NCI-H1694 treated with DMSO at 0.1 percent for 48 hours (cell line): ENCODE measurements at places on chromosomes 4 and X.

GRCh38 chr4:22573198-22573597, 57.3 kb upstream of the ADGRA3 start:
- DNase-seq = no peak

DNA sequence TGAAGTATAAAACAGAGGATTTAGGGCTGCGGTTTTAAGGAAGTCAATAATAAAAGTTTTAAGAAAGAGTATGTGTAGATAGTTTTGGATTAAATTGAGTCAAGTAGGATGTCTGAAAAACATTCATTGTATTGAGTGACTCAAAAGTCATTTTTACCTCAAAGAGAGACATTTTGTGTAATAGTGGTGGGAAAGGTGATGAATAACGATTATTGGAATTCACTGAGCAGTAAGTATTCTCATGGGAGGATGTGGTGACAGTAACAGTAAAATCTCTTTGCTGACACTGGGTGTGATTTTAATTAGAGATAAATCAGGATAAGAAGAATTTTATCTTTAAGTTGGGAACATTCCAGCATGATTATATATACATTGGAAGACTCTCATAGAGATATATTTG, 233.6 kb downstream of the PDHA2 start:
- no peak for DNase-seq

DNA sequence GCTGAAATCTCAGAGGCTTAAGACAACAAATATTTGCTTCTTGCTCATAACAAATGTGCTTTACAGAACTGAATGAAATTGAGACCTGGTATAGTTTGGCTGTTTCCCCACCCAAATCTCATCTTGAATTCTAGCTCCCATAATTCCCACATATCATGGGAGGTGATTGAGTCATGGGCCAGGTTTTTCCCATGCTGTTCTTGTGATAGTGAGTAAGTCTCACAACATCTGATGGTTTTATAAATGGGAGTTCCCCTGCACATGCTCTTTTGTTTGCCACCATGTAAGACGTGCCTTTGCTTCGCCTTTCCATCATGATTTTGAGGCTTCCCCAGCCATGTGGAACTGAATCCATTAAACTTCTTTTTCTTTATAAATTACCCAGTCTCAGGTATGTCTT, 221.1 kb upstream of the DIPK2B start:
- no peak for DNase-seq

GRCh38 chr4:184103527-184104264, 114.0 kb downstream of the ENPP6 start:
- no peak for DNase-seq

DNA sequence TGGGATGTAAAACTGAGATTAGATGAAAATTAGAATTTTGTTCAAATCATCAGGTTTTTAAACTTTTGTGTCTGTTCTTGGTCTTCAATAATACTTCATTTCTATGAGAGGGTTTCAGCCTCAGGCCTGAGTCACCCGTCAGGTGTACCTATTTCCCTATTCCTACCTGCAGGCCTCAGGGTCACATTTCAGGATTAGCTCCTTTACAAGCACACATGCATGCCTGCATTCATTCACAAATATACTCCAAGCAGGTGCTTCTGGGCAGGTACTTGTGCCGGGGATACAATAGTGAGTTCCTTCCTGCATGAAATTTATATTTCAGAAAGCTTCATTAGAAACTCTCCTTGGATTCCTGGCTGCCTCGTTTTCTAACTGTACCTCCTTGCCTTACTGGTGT, 114.9 kb downstream of the SHISA3 start:
- no peak for DNase-seq

DNA sequence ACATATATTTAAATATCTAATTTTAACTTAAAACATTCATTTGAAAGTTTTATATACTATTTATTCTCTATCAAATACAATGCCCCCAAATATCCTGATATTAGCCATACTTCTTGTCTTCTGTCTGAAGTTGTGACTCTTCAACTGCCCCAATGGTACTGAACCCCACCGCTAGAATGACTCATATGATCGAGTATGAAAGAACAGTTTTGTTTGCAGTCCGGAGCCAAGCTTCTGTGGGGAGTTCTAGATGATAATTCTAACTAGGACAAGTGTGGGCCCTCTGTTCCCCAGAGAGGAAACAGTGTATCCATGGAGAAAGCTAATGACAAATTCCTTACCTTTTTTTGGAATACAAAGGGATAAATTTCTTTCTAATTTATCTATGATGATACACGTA, 24.7 kb upstream of the CT47A1 start:
- DNase-seq = no peak

DNA sequence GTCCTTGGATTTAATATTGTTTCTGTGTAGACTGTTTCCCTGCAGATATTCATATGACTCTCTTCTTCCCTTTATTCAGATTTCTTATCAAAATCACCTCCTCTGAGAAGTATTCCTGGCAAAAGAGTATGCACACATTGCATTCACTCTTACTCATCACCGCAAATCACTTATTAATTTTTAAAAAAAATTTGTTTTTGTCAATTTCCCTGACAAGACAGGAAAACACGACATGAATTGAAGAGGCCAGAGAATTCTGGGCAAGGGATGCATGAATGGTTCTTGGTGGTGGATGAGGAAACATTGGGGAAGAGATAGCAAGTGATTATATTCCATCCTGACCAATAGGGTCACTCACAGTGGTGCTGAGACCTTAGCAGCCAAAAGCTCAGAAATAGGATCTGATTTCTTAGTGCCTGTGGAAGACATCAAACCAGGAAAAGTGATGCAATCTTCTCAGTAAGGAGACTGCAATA, 522.5 kb upstream of the AGA start:
- no peak for DNase-seq
